Urothelium cell line (cell line): ENCODE measurements at places on chromosomes 4 and X.

DNA sequence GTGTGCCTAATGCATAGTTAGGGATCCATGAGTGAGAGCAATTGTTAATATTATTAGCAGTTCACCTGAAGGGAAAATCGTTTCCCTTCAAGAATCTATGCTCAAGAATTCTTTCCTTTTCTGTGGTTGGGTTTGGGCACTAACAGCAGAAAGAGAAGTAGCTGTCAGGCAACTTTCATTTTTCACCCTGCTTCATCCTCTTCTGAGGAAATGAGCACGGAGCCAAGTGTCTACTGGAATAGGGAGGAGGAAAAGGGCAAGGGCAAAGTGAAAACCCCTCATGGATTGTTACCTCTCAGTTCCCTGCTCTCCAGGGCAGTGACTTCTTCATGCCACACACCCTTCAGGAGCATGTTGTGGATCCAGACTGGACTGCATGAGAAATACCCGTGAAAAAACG, 2.6 kb upstream of the HPGDS start:
- DNase-seq, result no peak

GRCh38 chr4:4396628-4397440, 9.9 kb downstream of the NSG1 start:
- no peak for DNase-seq

DNA sequence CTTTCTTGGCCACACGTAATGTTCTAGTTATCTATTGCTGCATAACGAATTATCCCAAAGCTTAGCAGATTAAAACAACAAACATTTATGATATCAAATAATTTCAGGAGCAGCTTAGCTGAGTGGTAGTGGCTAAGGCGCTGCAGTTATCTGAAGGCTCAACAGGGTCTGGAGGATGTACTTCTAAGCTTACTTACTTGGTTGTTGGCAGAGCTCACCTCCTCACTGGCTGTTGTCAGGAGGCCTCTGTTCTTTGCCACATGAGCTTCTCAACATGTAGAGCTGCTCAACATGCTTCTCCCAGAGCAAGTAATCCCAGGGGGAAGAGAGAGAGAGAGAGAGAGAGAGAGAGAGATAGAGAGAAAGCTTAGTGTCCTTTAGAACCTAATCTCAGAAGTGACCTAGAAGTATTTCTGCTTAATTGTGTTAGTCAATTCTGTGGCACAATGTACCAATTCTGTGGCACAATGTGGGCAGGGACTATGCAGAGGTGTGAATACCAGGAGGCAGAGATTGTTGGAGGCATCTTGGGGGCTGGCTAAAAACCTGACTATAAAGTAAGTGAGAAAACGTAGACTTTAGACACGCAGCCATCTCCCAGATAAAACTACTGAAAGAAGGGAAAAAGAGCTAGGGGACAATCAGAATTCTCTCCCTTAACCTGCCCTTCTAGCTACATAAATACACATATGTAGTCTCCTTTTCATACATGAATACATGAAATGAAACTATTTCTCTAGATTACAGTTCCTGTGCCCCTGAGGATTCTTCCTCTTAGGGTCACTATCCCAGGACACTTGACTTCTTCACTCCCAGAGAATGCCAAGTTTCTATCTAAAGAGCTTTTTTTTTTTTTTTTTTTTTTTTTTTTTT, 40.2 kb downstream of the HOPX start:
- DNase-seq, result no peak

- DNase-seq, result no peak
Measured at GRCh38 chr4:8201321-8201781, 2.3 kb downstream of the SH3TC1 start.

- DNase-seq, result no peak
Measured at GRCh38 chr4:52836678-52837077, 25.4 kb upstream of the RASL11B start.
